ENCODE measurements at places on chromosomes 12 and 14.

DNA sequence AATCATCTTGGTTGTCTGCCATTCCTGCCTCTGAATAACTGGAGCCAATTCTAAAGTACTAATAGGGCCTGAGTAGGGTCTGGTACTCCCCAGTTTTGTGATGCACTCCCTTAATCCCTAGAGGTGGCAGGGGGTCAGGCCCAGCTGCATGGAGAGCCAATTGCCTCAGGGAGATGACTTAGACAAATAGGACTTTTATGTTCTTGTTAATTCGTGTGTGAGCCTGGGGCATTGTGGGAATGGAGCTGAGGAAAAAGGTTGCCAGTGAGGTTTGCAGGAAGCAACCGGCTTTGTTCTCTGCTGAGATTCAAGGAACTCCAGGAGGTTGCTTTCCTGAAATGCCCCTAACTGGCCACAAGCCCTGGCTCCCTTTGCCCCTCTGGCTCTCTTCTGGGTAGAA is 6.8 kb upstream of the DCD start:
- no peak for DNase-seq

DNA sequence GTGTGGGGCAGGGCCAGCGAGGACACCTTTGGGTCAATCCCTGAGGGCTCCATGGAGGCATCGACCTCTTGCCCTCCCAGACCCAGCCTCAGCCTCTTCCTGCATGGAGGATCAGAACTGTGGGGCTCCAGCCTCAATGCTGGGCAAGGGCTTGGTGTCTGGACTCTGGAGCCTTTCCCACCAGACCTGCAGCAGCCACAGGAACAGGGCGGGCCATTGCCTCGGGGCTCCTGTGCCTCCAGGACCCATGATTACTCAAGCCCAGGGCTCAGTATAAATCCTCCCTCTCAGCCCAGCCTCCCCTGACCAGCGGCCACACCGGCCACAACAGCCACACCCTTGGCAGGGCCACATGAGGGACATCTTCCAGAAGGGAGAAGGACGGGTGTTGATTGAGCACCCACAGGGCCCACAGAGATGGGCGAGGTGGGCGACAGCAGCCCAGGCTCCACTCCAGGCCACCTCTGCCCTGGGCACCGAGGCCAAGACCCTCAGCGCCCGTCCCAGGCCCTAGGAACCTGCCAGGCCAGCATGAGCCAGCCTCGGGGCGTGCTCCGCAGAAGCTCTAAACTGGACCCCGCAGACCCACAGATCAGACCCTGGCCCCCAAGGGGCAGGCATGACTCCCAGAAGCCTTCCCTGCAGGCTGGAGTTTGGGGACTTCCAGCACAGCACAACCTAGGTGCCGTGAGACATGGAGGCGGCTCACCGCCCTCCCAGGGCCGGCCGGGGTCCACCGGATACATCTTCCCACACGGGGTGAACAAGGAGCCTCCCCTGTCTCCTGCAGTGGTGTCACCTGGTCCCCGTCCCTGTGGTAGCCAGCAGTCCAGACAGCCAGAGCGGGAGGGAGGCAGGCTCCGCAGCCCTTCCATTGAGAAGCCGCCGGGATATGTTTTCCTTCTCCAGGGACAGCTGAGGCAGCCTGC is 25.1 kb downstream of the NCOR2 start:
- no peak for DNase-seq

DNA sequence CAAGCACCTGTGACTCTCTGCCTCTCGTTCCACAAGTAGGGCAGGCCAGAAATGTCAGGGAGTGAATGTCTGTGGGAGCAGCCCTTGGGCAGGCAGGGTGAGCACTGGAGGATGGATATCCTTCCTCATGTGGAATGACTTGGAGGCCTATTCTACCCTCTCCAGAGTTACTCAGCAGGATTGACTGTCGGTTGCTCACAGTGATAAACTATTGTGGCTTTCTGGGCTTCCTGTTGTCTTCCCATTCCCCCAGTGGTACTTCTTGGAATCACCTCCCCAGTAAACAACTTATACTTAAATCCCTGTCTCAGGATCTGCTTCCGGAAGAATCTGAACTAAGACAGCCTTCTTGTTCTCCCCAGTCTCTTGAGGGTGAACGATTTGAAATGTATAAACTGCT is 79.6 kb upstream of the MANSC4 start:
- no peak for DNase-seq

GRCh38 chr12:47734725-47735480 is 9.6 kb upstream of the ENDOU start:
- peak; percentile 68 for DNase-seq

DNA sequence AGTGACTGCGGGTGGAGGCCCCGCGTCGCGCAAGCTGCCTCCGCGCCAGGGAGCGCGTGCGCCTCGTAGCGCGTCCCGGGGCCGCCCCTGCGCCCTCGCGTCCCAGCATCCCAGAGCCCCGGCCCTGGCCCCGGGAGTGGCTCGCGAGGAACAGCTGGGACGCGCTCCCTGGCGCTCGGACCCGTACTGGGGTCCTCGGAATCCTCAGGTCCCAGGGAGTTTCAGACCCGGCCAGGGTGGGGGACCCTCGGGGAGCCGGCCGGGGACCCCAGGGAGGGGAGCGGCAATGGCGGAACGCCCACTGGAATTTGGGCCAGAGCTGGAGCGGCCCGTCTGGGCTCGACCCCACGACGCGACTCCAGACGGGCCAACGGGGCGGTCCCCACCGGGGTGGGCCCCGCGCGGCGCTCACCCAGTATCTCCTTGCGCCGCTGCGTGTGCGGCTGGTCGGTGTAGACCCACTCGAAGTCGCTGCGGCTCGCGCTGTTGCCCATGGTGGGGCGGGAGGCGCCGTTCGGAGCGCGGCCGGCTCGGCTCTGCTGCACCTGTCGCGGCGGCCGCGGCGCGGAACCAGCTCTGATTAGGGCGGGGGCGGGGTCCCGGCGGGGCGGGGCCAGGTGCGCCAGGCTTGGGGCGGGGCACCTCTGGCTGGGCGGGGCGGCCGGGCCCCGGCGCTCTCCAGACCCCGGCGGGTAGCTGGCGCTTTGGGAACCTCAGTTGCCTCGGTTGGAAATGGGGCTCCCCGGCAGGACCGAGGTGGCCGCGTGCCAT is at the start of gene DEGS2:
Gene DEGS2 (minus strand): TSS at position 552 of the 771 bp plus-strand sequence. CDS start 58 bp downstream, at position 494.
- no peak for DNase-seq

All from caudate nucleus (tissue), 63 donors.